Activated T-cell treated with anti-CD3 and anti-CD28 coated beads for 4 hours (primary cell): ENCODE measurements at places on chromosomes 4 and X.

DNA sequence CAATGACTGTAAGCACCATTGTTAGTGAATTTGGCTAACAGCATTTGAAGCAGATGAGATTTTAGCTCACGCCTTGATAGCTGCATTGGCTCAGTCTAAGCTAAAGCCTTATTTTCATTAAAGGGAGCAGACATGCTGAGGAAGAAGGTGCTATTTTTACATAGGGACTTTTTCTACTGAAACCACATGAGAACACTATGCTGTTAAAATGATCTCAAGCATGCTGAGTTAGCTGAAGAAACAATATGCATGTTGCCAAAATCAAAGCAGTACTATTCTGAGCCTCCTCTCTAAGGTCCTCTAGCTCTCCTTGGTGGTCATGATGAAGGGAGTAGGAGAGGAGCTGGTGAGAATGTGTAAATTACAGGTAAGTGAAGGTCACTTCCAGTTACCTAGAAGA, 134.4 kb upstream of the JADE1 start:
- no peak for DNase-seq

GRCh38 chrX:121227888-121228287, 180.5 kb downstream of the GLUD2 start:
- DNase-seq, result no peak

DNA sequence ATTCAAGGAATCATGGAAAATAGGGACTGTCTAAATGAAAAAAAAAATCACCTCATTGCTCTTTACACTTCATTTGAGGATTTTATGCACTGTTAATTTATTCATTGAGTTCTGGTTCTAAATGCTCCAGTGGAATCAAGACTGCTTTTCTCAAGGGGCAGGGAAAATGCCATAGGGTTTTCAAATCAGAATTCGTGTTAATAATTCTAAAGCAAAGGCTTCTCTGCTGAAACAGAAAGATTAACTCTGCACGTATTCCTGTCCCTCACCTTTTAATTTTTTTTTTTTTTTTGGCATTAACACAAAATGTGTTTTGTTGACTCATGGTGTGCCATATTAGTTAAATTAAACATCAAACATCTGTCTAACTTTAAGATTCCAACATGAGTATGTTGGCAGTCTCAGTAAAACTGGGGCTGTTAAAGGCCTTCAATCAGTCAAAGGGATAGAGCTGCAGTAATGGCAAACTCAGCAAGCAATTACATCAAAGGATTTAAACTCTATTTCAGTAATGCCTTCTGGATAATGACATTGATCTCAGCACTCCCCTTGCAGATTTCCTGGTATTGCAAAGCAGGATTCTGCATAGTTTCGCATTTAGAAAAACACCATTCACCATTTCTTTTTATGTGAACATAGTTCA, 878.1 kb downstream of the RAPGEF2 start:
- no peak for DNase-seq

GRCh38 chrX:55005256-55005655, 5.1 kb downstream of the APEX2 start:
- no peak for DNase-seq

- DNase-seq, result peak; percentile 67
Observed at GRCh38 chr4:170026253-170027021, at the start of gene MFAP3L. MFAP3L (minus strand) TSS chr4:170026395; CDS start chr4:170005877, 20,518 bp downstream.

DNA sequence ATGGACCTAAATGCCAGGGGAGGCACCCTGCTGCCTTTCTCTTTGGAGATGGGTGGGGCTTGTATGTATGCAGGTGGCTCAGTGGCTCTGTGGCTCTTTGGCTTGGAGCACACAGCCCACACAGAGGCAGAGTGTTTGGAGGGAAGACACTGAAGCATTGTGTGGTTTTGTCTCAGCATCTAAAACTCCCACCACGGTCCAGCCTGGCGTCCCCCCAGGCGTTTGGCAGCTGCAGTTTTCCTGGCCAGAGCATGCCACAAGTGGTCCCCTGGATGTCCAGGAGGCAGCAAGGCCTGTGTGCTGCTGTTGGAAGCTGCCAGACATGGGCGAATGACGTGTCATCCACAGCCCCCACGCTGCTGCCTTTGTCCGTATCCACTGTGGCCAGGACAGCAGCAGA, 32.2 kb upstream of the PSAPL1 start:
- no peak for DNase-seq

DNA sequence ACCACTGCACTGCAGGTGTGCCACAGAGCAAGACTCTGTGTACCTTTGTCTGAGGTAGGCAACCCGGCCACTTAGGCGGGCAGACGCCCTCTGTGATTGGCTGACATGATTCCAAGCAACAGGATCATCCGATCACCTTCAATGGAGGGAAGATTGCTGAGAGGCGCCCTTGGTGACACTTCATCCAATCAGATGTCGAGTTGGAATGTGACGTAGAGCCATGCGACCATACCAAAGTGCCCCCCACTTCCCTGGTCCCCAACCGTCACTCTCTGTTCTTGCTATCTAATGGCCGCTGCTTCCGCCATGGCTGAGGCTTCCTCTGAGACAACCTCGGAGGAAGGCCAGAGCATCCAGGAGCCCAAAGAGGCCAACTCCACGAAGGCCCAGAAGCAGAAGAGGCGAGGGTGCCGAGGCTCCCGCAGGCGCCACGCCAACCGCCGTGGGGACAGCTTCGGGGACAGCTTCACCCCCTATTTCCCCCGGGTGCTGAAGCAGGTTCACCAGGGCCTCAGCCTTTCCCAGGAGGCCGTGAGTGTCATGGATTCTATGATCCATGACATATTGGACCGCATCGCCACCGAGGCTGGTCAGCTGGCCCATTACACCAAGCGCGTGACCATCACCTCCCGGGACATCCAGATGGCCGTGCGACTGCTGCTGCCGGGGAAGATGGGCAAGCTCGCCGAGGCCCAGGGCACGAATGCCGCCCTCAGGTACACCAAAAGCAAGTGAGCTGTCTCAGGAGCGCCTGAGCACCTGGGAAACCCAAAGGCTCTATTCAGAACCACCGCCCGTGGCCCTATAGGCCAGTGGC, at the start of gene H2BW2:
Gene H2BW2, plus strand, starts transcription at position 268 of the 817 bp plus-strand sequence. Its CDS starts 39 bp downstream, at position 307.
- no peak for DNase-seq

DNA sequence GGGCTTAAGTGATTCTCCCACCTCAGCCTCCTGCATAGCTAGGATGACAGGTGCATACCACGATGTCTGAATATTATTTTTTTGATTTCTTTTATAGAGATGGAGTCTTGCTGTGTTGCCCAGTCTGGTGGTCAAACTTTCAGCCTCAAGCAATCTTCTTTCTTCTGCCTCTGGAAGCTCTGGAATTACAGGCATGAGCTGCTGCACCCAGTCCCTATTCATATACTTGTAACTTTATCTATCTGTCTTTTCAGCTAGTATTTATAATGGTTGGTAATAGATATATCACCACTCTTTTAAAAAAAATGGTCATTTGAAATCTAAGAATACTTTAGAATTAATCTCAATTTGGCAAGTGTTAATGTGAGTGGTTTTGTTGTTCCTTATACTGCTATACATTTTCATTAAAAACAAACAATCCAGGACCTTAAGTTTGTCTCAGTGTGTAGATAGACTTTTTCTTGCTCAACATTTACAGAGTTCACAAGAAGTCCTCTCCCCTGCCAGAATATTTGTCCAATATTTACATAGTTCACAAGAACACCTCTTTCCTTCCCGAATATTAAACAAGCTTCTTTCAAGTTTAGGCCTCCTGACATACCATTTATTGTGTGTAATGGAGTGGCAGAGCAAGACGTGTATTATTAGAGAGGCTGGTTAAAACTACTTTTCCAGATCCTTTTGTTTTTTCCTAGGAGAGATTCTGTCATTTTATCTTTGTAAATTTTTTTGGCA, 1197.4 kb upstream of the ADGRL3 start:
- no peak for DNase-seq

DNA sequence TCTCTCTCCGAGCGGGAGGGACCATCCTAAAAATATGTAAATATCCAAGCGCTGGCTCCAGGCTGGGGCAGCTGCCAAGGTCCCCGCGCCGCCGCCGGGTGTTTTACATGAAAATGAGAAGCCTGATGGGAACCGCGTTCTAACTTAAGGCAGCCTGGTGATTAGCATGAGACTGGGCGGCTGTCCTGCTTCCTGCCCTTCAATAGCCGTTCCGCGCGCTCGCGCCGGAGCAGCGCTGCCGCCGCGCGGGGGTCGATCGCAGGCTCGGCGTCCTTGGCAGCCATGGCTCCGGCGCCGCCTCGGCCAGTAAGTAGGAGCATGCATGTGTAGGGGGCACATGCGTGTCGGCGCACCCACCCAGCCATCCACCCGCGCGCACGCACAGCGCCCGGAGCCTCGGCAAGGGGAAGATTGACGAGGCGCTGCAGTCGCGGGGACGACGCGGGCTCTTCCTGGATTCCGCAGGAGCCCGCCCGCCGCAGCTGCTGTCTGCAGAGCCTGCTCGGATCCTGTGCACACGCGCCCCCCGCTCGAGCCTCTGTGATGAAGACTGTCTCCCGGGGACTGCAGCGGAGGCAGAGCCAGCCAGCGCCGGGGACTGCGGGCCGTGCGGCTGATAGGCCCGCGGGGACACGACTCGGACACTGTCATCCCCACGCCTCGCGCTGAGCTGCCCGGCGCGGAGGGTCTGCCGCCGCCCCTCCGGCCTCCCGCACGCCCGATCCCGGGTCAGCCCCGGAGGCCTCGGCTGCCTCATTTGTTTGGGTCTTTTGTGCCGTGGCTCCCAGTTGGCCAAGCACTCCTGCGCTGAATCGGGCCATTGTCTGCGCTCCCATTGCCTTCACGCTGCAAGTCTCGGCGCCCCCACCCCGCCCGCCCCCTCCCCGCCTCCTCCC, 734 bp downstream of the STOX2 start:
- DNase-seq, result no peak

GRCh38 chr4:7087036-7087435, 19.2 kb upstream of the GRPEL1 start:
- DNase-seq, result no peak

GRCh38 chrX:118212817-118213183, 96.2 kb upstream of the KLHL13 start:
- DNase-seq, result no peak

GRCh38 chr4:140856621-140857062, 100.5 kb upstream of the TBC1D9 start:
- DNase-seq, result no peak

DNA sequence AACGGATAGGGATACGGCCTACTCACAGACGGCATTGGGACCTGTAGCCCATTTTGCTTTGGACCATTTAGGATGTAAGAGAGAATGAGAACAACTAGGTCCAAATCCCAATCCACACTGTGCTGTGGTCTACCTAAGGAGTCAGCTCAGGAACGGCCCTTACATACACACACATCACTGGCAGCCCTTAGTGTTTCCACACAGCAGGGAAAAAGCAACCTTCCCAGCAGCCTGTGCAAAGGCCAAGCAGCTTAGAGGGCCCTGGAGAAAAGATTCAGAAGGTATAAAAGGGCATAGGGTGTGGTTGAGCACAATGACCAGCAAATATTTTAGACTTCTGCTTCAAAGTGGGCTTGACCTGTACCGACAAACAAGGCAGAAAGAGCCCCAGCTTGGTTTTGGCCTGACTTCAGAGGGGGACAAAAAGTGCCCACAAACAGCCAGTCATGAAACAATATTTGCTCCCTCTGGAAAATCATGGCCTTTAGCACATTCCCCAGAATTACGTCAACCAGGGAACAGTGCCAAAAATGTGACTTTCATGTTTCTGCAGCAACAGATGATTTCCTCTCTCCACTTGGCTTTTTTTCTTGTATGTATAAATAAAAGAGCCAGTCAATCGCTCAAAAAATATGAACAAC, 359.5 kb upstream of the FGF16 start:
- DNase-seq, result no peak

DNA sequence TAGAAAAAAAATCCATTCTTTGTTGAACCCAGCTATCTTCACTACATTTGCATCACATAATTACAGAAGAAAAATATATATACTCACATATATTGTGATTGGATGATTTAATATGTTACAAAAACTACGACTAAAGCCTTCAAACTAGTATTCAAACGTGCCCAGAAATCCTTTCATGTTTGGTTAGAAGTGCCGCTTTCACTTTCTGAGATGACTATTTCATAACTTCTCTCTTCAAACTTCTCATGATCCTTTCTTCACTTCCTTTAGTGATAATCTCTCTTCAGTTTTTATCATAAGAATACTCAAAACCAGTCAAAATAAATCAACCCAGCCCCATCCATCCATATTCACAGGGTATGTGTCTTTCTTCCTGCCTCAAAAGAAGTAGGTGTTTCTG, 50.8 kb upstream of the NAF1 start:
- DNase-seq, result no peak

GRCh38 chrX:151752847-151753246, 18.3 kb downstream of the CNGA2 start:
- no peak for DNase-seq

- DNase-seq, result no peak
Observed at GRCh38 chrX:67582436-67582835, 38.6 kb downstream of the AR start.

DNA sequence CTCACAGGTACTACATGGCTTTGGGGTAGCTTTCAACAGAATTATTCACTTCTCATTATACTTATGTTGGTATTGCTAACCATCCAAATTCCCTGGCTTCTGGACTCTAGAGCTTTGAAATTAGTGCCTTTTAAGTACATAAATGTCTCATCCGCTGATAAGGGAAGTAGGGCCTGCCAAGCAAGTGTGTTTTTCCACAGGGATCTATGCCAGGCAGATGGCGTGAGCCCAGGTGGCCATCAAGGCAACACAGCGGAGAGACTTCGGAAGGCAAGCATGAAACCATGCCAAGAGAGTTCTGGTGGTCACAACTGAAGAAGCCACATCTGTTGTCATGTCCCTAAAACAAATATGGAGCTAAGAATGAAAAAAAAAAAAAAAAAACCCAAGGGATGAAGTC, 503.1 kb upstream of the LCORL start:
- DNase-seq, result no peak

- DNase-seq, result no peak
Observed at GRCh38 chr4:184163813-184164212, 53.9 kb downstream of the ENPP6 start.

DNA sequence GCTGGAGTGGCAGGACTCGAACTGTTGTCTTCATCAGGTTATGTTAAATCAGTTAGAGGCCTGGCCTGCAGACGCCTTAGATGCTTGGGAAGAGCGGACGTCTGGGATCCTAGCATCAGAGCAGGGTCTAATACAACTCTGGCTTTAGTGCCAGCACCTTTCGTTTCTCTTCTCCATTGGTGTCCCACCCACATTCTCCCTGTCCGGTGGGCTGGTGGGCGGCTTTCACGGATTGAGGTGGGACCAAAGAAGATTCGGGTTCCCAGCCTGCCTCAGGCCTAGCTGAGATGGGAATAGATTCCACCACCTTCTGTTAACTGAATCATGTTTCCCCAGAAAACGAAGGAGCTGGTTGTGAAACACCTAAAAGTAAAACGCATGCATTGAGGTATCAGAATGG, 939 bp downstream of the PDK3 start:
- no peak for DNase-seq

GRCh38 chr4:105291925-105292324, 145.2 kb downstream of the TET2 start:
- no peak for DNase-seq

DNA sequence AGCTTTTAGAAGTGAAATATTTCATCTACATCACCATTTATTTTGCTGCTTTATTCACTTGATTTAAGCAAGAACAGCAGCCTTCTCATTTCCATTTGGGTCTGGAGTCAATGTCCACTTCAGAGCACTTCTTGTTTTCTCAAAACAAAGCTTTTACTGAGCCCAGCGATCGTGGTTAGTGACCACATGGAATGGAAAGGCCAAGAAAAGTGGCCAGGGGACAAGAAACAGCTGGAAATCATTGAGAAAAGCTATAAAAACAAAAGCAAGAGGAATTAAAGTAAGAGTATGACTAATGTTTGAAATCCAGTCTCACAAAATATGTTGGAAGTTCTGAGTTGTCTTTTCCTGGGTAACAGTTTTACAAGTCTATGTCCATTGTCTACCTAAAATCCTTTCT, 328.4 kb upstream of the INTU start:
- DNase-seq, result no peak

- DNase-seq, result peak; percentile 11
Observed at GRCh38 chr4:108512615-108513505, 107.5 kb upstream of the RPL34 start.
